Forelimb muscle (tissue), 1 donor: ENCODE measurements at places on chromosomes 3 and 15. TPM values are rescaled to one million over a fixed set of nuclear protein-coding genes. Genes with fewer than 3 reads are reported as not detected.

GRCh38 chr15:49877117-49877872, 241.7 kb downstream of the ATP8B4 start:
- DNase-seq = no peak

DNA sequence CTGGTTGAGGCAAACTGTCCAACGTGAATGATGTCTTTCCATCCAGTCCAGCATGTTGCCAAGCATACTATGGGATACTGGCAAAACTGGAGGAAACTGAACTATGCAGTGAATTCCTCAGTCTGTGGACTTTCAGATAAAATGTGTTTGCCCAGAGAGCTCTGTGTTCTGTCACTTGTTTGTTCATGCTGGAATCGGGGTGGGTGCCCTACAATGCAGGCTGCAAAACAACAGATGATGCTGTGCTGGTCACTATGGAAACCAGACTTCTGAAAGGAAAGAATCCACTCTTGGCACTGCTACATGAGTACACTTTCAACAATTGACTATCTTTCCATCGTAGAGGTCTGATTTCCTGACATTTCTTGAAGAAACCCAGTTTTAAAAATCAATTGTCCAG, 272.5 kb upstream of the ARHGEF26 start:
- DNase-seq = no peak

DNA sequence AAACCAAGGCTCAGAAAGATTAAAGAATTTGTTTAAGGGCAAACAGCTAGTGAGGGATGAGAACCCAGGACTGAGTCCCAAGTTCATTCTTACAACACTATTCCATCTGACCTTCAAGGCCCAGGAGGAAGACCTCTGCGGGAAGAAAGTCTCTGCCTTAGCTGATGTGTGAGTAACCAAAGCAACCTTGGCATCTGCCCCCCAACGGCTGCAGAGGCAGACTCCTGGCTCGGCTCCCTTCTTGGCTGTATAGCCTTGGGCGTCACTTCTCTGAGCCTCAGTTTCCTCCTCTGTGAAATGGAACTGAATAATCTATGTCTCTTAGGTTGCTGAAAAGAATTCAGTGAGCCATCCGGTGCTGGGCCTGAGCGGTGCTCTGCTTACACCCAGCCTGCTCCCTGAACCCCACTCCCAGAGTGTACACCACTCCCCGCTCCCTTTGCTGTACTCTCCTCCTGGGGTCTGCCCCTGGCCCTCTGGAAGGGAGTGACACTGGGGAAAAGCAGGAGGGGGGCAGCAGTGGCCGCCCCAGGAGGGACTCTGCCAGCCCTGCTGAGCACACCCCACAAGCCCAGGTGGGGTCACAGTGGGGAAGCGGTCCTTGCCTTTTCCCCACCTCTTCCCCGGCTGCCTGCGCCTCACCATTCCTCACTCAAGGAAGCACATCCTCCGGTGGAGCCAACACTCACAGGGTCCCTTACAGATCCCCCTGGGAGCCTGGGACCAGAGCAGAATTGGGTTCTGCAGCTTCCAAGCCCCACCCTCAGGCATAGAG, 97.3 kb downstream of the IQSEC1 start:
- no peak for DNase-seq

The ZBTB47 gene
- polyA plus RNA-seq = 36.9 TPM

The NRG4 gene
- 0.54 TPM for polyA plus RNA-seq
